NCI-H345 (cell line): ENCODE measurements at places on chromosomes 6 and 20.

DNA sequence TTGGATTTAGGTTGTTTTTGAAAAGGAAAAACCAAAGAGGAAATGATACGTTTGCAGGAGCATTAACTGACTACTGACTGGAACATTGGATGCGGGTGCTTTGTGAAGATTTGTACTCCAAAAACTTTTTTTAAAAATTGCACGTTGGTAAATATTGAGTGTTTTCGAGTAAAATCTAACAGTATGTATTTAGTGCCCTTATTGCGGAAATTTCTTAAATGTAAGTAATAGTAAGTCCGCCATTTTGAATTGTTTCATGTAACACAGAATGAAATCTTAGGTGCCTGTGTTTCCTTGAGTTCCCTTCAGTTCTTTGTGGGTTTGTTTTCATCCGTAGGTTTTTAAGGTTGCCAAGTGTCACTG lies 15.2 kb upstream of the LIN28B start:
- DNase-seq, result peak; percentile 3

DNA sequence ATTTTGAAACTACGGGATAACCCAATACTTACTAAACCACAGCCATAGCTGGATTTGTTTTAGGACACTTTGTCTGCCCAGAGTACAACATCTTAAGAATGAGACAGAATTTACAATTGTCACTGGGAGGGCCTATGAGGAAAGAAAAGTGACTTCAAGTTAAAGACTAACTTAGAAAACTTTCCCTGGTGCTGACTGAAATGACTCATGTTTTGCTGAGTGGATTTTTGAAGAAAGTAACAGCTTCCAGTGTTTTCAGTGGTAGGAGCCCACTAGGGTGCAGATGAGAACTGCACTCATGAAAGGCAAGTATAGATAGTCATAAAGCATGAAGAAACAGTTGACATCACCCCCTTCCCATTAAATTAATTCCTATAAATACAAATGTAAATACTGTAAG lies 988.2 kb upstream of the MAP3K7 start:
- no peak for DNase-seq

DNA sequence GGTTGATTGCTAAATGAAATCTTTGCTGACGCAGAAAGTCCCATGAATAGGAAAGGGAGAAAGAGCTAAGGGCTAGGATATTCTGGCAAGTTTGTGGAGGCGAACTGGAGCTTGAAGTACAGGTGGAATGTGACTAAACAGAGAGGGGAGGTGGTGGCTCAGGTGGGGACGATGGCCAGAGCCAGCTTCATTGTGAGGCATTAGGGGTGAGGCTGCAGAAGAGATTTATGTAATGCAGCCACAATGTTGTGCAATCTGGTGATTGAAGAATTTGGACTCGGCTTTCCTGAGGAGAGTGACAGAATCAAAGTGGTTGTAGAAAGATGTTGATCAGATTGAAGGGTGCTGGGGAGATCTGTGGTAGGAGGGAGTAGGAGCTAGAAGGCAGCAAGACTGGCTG lies 42.9 kb upstream of the SPACA1 start:
- DNase-seq, result no peak

GRCh38 chr6:11140056-11140455 lies 28.5 kb upstream of the ERVFRD-1 start:
- DNase-seq, result no peak

- no peak for DNase-seq
Observed at GRCh38 chr20:25160467-25160866, 35.0 kb upstream of the ENTPD6 start.

GRCh38 chr20:8535403-8536261 lies 403.6 kb downstream of the PLCB1 start:
- peak; percentile 14 for DNase-seq

- DNase-seq, result no peak
Observed at GRCh38 chr6:134714113-134714512, 235.8 kb downstream of the ALDH8A1 start.
